ENCODE measurements at places on chromosomes 6 and 20.

- DNase-seq, result no peak
Observed at GRCh38 chr6:143698759-143699429, 21.1 kb downstream of the PHACTR2 start.

GRCh38 chr6:159654483-159655098 lies 38.5 kb downstream of the SOD2 start:
- no peak for DNase-seq

DNA sequence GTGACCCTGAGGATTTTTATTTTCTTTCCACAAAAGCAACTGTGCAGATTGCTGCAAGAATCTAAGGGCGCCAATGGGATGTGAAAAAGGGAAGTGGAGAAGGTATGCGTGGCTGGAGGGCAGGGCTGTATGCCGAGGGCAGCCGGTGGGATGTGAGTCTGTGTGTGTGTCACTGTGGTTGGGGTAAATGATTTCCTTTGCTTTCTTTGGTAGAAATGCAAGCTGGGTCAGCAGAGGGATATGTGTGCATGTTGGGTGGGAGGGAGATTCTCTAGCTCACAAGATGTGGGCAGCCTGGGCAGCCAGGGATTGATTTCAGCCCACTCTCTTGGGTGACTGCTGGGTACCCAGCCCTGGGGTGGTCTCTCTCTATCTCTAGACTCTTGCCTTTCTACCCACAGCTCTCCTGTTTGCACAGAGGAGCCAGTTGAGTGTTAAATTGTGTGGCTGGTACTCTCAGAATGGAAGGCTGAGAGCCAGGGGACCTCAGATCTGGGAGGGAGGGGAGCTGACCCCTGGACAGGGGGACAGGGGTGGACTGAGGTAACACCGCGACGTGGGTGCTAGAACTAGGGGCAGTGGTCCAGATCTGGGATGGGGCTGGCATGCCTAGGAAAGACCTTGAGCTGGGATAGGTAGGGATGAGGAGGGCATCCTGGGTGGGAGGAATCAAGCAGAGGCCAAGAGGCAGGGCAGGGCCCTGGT lies 136.8 kb upstream of the RNF24 start:
- no peak for DNase-seq

DNA sequence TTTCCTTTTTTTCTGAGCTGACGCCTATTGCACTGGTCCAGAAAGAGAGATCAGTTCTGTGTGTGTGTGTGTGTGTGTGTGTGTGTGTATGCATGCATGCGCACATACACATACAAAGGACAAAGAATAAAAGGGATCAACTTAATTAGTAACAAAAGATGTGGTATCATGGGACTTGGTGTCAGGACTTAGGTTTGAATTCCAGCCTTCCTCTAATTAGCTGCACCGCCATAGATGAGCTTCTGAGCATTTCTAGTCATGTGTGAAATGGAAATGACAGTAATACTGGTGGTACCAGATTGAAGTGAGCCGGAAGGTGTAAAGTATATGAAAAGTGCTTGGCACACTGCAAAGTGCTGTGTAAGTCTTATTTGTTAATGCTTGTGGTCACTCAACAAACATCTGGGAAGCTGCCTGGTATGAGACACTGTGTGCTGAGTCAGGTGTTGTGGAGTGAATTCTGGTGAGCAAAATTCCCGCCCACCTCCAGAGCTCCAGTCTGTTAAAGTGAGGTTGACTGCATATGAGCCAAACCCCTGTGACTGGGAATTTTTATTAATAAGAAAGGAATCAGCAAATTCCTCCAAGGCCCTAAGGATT lies 12.4 kb downstream of the DAAM2 start:
- peak; percentile 64 for DNase-seq

Measured in vagina (tissue), 2 donors.